ENCODE measurements at places on chromosomes 2 and 18.

DNA sequence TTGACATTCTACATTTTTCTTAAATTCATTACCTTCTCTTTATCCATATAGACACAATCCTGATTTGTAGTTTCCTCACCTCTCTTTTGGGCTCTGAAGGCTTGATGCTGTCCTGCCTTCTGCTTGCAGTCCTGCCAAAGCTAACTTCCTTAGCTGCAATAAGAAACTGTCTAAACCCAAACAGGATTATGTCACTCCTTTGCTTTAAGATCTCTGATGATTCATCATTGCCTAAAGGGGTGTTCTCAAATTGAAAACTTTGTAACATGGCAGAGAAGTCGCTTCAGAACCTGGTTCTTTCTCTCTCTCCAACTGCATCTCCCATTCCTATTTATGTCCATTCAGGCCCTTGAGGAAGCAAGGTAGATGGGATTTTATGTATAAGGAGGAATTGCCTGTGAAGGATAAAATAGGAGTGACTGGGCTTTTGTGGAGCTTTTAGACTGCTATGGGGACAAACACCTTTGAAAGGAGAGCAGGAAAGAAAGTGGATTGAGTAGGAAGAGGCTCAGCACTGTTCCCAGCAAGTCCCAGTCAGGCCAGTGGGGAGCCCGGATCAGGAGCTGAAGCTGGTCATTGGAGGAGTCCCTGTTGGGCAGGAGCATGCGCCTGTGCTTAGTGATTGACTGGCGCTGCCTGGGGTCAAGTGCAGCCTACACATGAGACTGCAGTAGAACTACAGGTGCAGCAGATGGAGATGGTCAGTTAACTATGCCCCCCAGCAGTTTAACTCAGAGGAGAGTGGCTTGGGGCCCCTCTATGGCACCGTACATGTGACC lies 390.6 kb downstream of the CTNNA2 start:
- DNase-seq: no peak

GRCh38 chr2:178858896-178859625 lies 51.8 kb upstream of the TTN start:
- no peak for DNase-seq

GRCh38 chr2:192183296-192183695 lies 11.4 kb downstream of the TMEFF2 start:
- DNase-seq: no peak

- DNase-seq: no peak
Observed at GRCh38 chr2:191728750-191729624, 51.1 kb downstream of the NABP1 start.

GRCh38 chr2:45974762-45975408 lies 322.3 kb upstream of the EPAS1 start:
- no peak for DNase-seq

DNA sequence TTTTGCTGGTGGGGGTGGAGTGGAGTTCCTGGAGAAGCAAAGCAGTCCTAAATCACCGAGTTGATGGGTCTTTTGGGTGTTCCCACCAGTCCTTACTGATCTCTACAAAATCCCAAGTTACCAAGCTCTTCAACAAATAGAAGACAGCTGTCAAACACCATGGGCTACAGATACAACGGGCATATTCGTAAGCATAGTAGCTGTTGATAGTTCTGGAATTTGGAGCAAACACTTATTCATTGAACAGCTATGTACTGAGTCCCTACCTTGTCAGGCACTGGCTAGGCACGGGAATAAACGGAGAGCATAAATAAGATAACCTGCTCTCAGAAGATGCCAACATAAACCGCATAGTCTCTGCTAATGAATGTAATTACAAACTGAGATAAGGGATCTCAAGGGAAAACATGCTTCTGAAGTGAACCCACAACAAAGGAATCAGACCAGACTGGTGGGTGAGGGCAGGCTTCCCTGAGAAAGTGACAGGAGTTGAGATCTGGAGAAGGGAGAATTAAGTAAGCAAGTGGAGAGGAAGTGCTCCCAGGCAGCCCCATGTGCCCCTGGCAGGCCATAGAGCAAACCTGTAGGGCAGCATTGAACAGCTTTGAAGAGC lies 947 bp upstream of the ANKRD44 start:
- DNase-seq: no peak

DNA sequence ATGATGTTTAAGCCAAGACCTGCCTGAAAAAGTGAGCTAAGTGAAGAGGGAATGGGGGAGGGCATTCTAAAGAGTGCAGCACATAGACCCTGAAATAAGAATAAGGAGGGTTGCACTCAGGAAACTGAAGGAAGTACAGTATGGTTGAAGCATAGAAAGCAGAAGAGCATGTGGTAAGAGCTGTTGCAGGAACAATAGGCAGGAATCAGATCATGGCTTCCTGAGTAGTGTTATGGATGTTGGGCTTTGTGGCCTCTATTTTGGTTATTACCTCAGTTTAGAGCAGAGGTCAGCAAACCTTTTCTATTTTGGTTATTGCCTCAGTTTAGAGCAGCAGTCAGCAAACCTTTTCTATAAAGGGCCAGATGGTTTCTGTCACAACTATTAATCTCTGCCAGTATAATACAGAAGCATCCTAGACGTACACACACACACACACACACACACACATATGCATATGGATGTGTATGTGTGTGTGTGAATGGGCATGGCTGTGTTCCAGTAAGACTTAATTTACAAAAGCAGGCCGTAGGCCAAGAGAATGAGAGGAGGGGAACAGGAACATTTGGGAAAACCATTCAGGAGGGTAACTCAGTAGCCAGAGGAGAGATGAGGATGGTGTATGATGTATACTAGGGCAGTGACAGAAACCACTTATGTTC lies 91.1 kb upstream of the MYO3B start:
- no peak for DNase-seq
